ENCODE measurements at places on chromosomes 2 and 18.

DNA sequence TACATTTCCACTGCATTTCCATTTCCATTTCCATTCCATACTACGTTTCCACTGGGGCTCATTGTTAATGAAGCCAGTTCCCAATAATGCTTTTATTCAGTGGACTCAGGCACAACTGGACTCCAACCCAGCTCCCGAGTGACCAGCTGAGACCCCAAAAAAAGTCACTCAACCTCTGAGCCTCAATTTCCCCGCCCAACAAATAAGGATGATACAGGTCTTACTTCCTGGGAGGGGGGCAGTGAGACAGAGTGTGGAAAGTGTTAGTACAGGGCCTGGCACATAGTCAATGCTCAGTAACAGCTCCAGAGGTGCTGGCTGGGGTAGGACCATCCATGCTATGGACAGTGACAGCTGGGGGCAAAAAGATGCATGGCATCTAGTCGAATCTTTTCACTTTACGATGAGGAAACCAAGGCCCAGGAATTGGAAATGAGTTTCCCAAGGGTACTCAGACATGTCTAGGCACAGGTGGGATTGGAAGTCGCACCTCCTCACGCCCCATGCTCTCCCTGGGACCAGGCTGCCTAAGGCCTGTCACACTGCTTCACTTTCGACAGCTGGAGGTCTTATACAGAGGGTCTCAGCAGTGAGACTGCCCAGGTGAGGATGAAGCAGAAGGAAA, 226.5 kb downstream of the ANAPC1 start:
- DNase-seq: no peak

DNA sequence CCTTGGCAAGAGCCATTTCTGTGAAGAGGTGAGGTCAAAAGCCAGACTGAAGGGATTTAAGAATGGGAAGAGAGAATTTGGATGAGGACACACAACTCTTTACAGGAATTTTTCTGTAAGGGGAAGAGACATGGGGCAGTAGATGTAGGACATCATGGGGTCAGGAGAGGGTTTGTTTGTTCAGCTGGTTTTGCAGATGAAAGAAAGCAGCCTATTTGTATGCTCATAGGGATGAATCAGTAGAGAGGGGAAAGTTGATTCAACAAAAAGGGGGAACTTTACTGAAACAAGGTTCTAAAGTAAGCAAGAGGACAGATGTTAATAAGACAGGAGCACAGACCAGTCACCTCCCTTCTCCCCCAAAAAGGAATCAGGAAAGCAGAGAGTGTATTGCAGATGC, 11.2 kb downstream of the SCG2 start:
- DNase-seq: no peak

- DNase-seq: no peak
Observed at GRCh38 chr2:101558740-101559525, 84.0 kb upstream of the RFX8 start.

DNA sequence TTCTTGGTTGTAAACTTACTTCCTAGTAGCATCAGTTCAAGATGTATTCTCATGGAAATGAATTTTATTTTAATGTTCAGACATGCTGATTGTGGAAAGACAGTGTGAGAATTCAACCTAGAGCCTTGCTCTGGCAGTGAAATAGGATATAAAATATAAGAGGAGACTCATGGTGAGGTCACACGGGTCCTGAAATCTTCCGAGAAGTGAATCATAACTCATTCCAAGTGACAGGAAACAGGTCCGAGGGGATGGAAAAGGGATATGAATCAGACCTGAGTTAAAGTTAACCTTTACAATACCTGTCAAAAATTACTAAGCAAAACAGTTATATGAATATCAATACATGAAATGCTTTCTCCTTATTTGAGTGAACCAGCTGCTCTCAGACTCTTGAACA, 185.2 kb upstream of the LRRTM1 start:
- no peak for DNase-seq

DNA sequence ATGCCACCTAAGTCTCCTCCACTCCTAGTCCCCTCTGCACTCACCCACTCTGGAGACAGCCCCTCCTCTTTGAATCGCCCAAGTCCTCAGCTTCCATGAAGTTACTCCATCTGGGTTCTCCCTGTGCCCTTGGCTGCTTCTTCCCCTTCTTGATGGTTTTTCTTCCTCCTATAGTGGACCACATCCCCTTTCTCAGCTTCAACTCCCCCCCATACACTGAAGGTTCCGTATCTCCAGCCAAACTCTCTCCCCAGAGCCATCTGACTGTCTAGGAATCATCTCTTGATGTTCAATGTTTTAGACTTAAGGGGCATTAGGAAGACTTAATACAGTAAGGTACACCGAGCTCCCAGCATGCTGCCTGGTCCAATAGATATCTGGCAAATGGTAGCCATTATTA, 39.6 kb downstream of the EMX1 start:
- no peak for DNase-seq

DNA sequence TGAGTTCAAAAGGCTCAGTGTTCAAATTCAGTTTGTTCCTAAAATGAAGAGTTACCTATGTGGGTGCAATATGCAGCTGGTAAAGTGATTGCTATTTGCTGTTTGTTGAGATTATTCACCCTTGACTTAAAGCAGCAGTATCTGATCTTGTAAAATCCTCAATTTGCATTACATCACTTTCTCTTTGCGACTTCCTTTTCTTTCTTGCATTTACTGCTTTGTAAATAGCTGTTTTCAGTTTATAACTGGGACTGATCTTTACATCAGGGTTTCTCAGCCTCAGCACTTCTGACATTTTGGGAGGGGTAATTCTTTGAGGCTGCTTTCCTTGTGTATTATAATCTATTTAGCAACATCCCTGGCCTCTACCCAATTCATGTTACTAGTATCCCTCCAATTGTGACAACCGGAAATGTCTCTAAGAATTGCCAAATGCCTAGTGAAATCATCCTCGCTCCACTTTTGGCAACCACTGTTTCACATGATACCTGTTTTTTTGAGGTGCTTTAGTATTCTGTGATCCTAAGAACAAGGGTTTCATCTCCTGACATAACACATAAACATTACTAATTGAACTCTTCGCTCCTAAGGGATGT, 12.1 kb upstream of the ERCC3 start:
- DNase-seq: no peak

- no peak for DNase-seq
Observed at GRCh38 chr18:23093772-23094171, 41.5 kb upstream of the CABLES1 start.

DNA sequence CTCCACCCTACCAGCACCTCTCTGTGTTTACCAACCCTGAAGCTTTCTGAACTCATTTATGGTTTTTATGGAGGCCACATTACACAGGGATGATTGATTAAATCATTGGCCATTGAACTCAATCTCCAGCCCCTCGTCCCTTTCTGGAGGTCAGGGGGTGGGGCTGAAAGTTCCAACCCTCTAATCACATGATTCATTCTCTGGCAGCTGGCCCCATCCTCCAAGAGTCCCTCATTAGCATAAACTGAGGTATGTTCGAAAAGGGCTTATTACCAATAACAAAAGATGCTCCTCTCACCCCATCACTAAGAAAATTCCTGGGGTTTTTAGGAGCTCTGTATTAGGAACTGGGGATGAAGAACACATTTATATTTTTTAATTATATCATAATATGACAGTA, 92.3 kb downstream of the DIS3L2 start:
- no peak for DNase-seq

GRCh38 chr2:99803846-99804245, 314.0 kb upstream of the REV1 start:
- no peak for DNase-seq

DNA sequence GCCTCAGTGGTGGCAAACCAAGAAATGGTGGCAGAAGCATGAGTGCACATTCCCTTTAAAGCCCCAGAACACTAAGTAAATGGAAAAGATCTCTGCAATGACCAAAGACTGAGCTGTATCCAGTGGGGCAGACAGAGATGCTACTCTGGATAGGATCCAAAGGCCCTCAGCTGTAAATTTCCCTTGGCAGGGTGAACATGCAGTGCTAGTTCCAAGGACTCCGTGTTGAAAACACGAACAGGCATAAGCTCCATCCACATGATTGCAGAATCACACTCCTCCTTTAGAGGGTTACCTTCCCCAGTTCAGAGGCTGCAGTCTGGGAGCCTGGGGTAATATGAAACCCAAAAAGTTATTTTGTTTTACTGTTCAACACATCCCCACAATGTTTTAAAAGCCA, 98.6 kb upstream of the KLF7 start:
- DNase-seq: no peak

DNA sequence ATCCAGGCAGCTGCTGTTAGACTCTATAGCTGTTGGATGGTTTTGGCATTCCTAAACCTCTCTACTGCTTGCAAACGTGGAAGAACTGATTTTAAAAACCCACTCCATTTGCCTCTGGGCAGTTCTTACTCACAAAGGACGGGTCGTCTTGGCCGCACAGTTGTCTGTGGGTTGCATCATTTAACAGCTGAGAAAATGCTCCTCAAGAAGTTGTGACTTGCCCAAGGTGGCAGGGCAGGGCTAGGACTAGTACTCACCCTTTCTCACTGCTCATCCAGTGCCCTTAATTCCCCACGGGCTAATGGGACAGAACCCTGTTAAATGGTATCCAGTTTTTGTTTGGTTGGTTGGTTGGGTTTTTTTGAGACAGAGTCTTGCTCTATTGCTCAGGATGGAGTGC, 997 bp upstream of the DRC1 start:
- DNase-seq: no peak

DNA sequence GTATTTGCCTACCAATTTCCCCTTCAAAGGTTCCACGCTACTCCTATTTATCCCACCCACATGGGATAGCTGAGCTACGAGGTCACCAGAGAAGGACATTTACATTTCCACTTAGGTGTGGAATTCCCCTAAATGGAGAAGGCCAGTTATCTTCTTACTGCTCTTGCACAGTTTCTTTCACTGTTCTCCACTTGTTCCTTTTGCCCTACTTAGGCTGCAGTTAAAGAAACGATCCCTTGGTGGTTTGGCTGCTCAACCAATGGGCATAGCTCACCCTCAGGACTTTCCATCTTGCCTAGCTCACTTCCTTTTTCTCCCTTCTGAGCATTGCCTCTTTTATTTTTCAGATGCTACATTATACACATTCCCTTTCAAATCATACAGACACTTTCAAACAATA, 11.2 kb upstream of the NABP1 start:
- no peak for DNase-seq

- DNase-seq: no peak
Observed at GRCh38 chr2:198254536-198255090, 450.2 kb downstream of the PLCL1 start.

- no peak for DNase-seq
Observed at GRCh38 chr2:72144632-72145288, 2.9 kb downstream of the CYP26B1 start.

DNA sequence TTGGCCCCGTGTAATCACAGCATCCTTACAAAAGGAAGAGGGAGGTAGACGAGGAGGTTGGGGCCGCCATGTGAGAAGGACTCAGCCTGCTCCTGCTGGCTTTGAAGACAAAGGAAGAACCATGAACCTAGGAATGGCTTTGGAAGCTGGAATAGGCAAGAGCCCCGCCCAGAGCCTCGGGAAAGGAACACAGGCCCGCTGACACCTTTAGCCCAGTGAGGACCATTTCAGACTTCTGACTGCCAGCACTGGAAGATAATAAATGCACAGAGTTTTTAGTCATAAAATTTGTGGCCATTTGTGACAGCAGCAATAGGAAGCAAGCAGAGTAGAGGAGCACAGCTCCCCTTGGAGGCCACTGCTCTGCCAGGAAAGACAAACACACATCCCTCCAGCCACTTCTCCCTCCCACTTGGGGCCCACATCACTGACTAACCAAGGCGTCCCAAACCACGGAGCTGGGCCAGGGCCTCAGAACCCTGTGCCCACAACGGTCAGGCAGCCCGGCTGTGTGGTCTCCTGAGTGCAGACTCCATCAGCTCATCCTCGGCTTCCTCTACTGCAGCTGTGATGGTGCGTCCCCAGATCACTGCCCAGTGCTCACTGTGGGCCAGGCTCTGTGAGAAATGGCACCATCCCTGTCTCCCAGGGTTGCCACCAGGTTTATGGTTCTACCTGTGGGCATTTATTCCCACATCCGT, 39.7 kb downstream of the TFCP2L1 start:
- DNase-seq: no peak

DNA sequence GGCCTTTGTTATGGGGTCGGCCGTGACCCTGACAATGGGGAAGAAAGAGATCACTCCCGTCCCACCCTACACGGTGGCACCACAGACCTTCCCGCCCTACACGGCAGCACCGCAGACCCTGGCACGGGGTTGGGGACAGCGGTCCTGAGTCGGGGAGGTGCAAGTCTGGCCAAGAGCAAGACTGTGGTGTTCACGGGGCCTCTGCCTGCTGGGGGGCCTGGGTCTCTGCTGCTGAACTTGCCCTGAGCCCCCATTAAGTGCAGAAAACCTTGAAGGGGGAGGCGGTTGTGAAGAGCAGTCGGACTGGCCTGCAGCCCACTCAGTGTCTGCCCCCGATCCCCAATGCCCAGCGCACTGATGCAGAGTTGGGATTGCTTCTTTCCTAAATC, 75.9 kb downstream of the SLC66A2 start:
- DNase-seq: no peak

DNA sequence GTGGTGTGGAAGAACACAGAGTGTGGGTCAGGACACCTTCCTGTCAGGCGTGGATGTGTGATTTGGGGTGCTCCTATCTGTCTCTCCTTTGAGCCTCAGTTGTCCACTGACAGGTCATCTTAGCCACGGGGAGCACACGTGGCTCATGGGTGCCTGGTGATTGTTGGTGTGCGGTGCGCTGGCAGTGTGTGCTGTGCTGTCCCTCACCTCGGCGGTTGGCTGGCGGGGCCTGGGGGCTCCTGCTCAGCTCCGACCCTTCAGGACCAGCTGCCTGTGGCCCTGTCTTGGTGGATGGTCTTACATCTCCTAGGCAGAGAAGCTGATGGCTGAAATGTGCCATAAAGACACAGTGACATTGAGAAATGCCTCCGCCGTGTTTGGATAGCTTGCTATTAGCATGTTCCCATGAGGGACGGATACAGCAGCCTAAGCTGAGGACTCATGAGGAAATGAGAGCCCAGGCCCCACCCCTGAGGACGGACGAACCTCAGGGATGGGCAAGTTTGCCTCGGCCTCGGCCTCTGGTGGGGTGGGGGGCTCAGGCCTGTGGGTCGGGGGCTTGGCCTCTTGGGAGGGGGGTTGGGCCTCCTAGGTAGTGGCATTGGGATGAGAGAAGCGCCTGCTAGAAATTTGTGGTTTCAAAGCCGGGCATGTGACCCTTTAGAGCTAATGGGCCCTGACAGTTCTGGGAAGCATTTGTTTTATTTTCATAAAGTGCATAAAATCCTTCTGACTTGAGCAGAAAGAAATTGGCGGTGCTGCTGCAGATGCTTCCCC, 20.3 kb upstream of the ASB1 start:
- DNase-seq: no peak

DNA sequence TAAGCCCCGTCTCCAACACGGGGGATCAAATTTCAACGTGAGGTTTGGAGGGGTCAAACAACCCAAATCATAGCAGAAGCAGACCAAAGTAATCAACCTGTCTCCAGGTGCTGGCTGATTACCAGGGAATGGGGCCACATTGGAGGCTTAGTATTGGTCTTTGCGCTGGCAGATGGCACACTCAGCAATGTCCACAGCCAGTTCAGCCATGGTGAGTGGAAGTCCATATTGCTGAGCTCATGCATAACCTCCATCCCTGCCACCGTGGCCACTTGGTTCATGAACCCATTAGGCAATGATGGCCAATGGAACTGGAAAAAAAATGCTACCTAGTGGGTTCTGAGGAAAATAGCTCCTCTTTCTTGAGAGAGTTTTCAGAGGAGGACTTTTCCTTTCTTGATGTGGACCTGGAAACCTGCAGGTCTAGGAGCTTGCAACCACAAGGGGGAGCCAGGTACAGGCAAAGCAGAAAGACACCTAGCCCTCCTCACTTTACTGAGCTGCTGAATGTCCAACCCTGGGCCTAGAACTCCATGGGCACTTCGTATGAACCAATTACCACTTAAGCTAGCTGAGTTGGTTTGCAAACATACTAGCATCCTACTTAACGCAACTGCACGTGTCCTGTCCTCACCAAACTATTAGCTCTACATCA, 128.0 kb upstream of the GYPC start:
- peak; percentile 3 for DNase-seq

Data from NCI-H524 treated with DMSO at 0.1 percent for 48 hours (cell line).